ENCODE measurements at places on chromosomes 12 and 14. TPM values are rescaled to one million over a fixed set of nuclear protein-coding genes. Genes with fewer than 3 reads are reported as not detected.

DNA sequence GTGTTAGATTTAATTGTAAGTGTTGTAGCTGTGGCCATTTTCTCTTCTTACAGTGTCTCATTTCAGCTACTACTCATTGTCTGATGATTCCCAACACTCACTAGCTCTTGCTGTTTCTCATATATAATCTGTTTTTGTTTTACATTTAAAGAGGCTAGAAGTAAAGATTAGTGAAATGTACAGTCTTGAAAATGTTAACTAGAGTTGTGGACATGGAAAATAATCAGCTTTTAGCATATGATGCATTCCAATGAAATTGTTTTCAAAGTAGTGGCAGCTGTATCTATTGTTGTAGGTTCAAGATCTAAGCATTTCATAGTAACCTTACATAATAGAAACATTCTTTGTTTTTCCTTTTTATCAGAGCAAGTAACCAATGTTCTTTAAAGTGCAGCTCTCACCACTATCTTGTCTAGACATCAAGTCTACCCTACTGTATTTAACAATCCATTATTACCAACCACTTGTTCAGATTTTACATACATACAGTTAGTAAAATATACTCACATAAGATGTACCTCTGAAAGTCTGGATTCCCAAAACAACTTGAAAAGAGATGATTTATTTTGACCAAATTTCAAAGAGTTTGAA lies 76.9 kb downstream of the PPHLN1 start:
- DNase-seq: no peak

GRCh38 chr14:58639198-58639565 lies 1.4 kb downstream of the DACT1 start:
- no peak for DNase-seq

- no peak for DNase-seq
Observed at GRCh38 chr14:91521061-91521640, 11.0 kb upstream of the PPP4R3A start.

DNA sequence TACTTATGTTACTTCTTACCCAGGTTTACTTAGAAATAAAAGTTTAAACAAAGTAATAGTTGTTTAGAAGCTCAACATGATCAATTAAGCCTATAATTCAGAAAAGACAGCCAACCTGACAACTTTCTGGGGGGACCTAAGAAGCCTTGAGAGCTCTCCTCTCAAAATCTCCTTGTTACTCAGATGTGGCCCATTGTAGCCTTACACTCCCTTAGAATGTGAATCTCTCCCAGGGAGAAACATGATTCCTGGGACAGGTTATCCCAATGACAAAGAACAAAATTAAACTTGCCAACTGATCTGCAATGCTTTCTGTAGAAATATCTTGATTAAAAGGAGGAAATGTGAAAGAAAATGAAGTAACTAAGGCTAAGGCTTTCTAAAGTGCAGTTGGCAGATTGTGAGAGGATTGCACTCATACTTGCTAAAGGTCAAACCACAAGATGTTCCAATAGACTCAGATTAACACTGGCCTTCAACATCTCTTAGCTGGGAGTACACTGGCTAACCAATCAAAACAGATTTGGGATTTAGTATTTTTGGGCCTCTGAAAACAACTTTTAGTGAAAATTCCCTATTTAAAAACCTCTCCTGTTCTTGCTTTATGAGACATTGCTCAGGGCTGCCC lies 72.3 kb upstream of the TMX1 start:
- no peak for DNase-seq

DNA sequence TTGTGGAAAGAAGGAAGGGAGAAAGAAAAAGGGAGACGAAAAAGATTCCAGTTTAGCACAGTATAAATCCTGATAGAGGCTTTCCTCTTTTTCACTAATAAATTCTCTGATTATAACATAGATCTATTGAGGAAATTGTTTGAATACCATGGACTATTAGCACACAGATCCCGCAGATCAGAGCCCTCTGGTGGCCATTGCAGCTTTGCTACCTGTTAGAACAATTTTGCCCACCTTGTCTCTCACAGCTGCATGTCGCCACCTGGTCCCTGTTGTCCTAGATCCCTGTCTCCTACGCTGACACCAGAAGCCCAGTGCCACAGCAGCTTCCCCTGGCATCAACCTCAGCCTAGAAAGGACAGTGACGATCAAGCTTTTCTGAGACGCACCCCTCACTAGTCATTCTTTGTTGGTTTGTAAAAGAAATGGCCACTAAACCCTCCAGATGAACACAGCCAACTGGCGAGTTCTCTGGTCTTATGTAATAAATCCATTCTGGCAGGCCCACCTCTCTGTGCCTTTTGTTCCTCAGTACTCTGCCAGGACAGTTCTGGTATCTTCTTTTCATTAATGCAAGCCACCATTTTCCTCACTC lies 9.9 kb downstream of the GPHB5 start:
- DNase-seq: peak; percentile 49

DNA sequence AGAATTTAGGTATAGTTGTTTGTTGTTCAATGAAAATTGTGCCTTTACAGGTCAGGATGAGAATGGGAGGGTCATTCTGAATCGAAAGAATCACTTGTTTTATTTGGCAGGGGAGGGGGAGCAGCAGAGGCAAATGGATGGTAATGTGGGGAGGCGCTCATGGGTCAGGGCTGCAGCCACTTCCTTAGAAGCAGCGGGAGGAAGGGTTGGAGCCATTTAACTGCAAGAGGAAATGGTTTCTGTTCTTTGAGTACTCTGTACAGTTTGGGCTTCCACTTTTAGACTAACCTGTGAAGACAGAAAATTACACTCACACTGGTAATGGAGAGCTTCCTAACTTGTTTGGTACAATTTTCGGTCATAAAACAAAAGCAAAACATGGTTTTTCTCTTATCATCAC lies 57.2 kb downstream of the PIWIL1 start:
- DNase-seq: no peak

GRCh38 chr12:50545786-50546185 lies 41.0 kb downstream of the DIP2B start:
- peak; percentile 52 for DNase-seq

GRCh38 chr14:93533437-93533836 lies 102.7 kb downstream of the UNC79 start:
- DNase-seq: peak; percentile 19

Gene ACSM4
- not detected for total RNA-seq

GRCh38 chr12:34404377-34405285 lies 382.3 kb downstream of the ALG10 start:
- no peak for DNase-seq

GRCh38 chr12:116370886-116371580 lies 93.5 kb upstream of the MED13L start:
- no peak for DNase-seq

Gene SERPINA6
- 1.2 TPM for total RNA-seq

GRCh38 chr12:117688446-117688845 lies 280.3 kb downstream of the KSR2 start:
- no peak for DNase-seq

DNA sequence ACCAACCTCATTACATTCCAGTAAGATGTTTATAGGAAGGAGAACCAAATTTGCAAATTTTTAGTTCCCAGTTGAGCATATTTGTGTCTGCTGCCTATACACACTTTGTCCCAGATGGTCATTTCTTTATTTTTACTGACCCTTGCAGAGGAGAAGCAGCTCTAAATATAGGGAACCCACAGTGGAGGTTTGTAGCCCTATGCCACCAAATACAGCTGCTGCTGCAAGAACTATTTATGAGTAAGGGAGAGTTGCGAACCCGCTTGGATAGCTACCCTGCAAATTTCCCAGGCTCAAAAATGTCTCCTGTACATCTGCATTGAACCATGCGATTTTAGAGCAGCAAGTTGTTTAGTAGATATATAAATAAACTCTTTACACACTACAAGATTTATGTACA lies 48.2 kb downstream of the NAV3 start:
- no peak for DNase-seq

- no peak for DNase-seq
Observed at GRCh38 chr14:92633724-92634123, 114.7 kb downstream of the LGMN start.

DNA sequence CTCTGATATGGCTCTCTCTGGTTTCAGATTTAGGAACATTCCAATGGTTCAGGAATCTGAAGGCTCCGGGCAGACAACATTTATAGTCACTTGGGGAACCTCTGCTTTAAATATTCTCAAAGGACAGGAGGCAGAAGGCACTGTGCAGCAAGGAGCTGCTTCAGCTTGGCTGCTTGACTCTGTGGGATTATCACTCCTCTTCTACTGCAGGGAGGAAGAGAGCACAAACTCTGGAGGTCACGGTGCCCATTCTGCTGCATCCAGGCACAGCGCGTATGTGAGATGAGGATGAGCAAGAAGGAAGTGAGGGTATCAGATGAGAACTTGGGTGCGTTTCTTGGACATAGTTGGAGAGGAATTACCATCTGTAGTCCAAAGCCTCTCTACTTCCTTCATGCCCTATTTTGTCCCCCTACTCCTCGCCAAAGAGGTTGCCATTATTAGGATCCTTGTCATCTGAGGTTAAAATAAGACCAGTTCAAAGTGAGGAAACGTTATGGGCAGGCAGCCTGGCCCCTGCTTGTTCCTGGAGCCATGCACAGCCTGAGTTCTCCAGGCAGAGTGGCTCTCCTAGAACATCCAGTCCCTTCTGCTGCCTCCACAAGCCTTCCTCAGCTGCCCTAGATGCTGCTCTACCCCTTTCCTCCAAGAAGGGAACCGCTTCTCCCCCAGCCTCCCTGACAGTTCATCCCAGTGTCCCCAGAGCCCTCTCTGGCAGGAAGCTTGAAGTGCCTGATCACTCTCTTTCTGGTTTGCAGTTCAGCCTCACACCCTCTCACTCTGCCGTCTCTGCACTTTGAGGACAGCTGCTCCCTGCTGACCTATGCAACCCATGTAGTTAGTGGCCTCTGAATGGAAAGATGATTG lies 12.5 kb downstream of the FGF6 start:
- no peak for DNase-seq

Gene HOXC12
- 0.05 TPM for total RNA-seq

DNA sequence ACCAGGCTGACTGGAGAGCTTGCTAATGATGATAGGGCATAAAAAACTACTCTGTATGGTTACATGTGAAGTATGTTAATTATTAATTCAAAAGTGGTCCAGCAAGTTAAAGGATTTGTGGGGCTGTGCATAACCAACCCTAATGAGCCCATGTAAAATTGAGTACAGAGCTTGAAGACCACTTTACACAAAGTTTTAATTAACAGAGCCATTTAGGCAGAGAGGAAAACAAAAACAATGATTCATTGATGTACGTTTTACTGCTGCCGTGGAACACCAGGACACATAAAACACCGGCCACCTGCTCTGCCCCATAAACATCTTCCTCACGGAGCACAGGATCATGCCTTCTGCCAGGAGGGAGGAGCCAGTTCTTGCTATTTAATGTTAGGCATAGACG lies 83.5 kb downstream of the RIMBP2 start:
- peak; percentile 16 for DNase-seq

DNA sequence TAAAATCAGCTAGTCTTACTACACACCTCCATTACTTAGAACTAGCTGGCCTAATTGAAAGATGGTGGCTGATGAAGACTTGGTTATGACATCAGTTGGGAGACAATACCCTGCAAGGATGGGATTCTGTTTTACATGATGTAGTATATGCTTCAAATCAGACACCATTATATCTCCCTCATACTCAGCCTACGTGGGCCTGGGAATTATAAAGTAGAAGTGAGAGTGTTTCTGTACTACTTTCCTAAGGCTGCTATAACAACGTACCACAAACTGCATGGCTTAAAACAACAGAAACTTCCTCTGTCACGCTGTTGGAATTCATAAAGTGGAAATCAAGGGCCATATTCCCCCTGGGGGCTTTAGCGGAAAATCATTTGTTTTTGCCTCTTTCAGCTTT lies 190.4 kb downstream of the PAH start:
- DNase-seq: no peak

- no peak for DNase-seq
Observed at GRCh38 chr12:19916196-19916753, 452.1 kb upstream of the PDE3A start.

Gene NR1H4
- total RNA-seq: 0.20 TPM

DNA sequence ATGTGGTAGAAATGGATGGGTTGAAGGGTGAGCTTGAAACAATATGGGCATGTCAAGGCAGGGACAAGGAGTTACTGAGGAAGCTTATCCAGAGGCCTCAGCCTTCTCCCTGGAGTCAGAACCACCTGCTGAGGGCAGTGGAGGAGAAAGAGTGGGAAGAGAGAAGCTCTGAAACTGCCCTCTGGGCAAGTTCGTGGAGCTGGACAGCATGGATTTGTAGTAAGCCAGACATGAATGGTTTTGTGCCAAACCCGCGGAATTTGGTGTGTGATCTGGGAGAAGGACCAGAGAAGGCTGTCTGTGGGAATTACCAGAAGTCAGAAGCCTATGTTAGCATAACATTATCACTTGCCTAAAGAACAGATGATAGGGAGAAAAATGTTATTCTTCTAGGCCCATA lies 164.8 kb downstream of the SLC41A2 start:
- no peak for DNase-seq

DNA sequence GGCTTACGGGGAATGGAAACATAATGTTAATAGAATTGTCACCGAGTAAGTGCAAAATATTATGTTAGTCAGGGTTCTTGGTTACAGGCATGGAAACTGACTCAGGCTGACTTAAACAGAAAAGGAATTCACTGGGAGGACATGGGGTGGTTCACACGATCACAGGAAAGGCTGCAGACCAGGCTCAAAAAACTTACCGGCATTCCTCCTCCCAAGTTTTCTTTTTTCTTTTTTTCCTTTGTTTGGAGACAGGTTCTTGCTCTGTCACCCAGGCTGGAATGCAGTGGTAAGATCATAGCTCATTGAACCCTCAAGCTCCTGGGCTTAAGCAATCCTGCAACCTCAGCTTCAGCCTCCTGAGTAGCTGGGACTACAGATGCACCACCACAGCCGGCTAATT lies 11.9 kb upstream of the UBE2N start:
- DNase-seq: no peak

DNA sequence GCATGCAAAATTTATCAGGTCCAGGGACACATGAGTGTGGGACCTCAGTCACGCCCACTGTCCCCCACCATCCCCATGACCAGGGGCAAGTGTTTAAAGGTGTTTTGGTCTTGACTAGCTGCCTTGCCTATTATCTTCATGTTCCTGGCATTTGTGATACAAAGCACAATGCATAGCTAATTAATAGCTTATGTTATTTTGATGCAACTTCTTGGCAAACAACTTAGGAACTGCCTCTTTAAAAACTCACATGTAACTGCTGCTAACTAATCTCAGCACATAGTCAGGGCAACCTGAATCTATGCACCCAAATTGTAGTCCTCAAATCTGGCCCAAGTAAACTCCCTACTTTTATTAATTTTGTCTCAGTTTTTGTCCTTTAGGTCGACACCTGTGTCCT lies 7.4 kb upstream of the OR6J1 start:
- DNase-seq: no peak
